ENCODE measurements at places on chromosomes 11 and 22. TPM values are rescaled to one million over a fixed set of nuclear protein-coding genes. Genes with fewer than 3 reads are reported as not detected.
A peak's percentile ranks its signal among the peaks of the same experiment; 100 is the strongest.

The CPT1B gene
- total RNA-seq, result 0.43 TPM

DNA sequence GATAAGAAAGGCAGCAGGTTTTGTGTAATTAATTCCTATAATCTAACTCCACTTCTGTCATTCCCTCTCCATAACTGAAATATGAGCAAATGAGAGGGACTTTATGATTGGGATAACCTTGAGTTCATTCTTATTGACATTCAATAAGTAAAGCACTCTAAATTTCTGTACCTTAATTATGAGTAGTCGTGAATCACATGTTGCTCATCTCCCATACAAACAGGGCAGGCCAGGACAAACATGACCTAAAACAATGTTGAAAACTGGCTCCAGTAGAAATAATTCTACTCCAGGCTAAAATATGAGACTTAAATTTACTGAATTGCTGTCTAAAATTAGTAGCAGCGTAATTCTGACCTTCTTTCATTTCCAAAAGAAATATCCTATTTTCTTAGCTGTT lies 505.4 kb downstream of the NELL1 start:
- no peaks in the 10 kb centered on the region for H3K36me3 ChIP-seq
- H3K27ac ChIP-seq, result no peak overlapping the region
- no peaks in the 10 kb centered on the region for H3K4me1 ChIP-seq
- no peaks in the 10 kb centered on the region for H3K27me3 ChIP-seq

- H3K4me3 ChIP-seq, result no peak overlapping the region
- H3K4me1 ChIP-seq, result no peaks in the 10 kb centered on the region
- H3K27me3 ChIP-seq, result no peaks in the 10 kb centered on the region
- DNase-seq, result no peak
- no peaks in the 10 kb centered on the region for H3K36me3 ChIP-seq
- no peak overlapping the region for H3K27ac ChIP-seq
Observed at GRCh38 chr11:16920559-16920958, 93.7 kb downstream of the PLEKHA7 start.

- peaks cover 29% of the 10 kb centered on the region for H3K4me1 ChIP-seq
- H3K4me3 ChIP-seq, result no peak overlapping the region
- peak overlapping the region; percentile 34 for H3K27ac ChIP-seq
- H3K27me3 ChIP-seq, result no peaks in the 10 kb centered on the region
- no peak for DNase-seq
- no peaks in the 10 kb centered on the region for H3K36me3 ChIP-seq
Observed at GRCh38 chr11:70001246-70001645, 76.9 kb upstream of the ANO1 start.

The DUSP18 gene
- 0.21 TPM for total RNA-seq

The ADAMTS15 gene
- 20.4 TPM for total RNA-seq

GRCh38 chr22:30422481-30423300 lies 2.9 kb upstream of the MTFP1 start:
- peaks cover 14% of the 10 kb centered on the region for H3K4me1 ChIP-seq
- H3K27me3 ChIP-seq, result no peaks in the 10 kb centered on the region
- peak; percentile 95 for DNase-seq
- peak overlapping the region; percentile 57 for H3K4me3 ChIP-seq

The ST13 gene
- total RNA-seq, result 46.0 TPM

Data from ascending aorta (tissue), 2 donors.